Activated CD4-positive, CD25-positive, alpha-beta regulatory T cell treated with anti-CD3 and anti-CD28 coated beads, Interleukin-2, amount 50 U/mL, for 24 hours (primary cell): ENCODE measurements at places on chromosomes 1 and 21.

- ATAC-seq = no peak
These were observed 39.2 kb downstream of the ERO1B start for GRCh38 chr1:236242568-236242967.

DNA sequence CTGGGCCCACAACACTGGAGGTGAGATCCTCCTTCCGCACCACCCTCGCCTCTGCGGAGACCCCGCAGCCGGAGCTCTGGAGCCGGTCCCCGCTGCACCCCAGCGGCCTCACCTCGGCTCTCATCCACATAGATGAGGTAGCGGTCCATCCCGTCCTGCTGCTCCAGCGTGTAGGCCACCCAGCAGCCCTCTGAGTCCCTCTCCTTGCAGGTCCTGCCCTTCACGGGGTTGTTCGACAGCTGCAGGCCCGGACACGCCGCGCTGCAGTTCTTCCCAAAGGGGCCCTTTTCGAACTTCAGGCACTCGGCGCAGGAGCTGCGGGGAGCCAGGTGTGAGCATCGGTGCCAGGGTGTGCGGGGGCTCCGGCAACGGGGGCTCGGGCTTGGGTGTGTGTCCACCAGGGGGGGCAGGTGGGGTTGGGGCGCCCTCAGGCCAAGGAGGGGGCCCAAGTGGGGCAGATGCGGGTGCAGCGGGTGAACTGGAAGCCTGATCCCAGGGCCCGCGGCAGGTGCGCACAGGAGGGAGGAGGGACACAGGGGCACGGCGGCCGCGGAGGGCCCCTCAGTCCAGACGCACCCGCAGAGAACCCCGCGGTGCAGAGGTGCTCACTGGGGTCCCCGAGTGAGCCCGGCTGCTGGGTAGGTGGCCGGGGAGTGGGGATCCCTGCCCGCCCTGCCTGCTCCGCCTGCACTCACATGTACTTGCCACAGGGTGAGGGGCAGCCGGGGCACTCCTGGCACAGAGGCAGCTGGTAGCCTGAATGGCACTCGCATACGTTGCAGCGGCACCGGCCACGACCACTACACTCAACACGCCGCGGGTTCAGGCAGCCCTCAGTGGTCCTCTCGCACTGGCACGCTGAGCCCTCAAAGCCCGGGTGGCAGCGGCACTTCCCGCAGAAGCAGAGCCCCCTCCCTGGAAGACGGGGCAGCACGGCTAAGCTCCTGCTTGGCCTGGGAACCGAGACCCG, 15.4 kb upstream of the PTTG1IP start:
- no peak for ATAC-seq

DNA sequence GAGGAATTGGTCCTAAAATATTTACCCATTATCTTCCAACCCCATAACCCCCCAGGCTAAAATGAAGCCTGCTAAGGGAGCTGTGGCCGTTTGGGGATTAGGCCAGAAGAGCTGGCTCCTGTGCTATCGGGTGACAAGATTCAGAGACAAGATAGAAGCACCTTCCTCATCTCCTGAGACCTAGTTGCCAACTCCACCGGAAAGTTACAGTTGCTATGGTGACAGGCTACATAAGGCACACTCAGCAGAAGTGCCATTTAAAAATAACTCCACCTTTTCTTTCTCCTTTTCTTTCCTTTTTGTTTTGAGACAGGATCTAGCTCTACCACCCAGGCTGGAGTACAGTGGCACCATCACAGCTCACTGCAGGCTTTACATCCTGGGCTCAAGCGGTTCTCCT, 43.6 kb upstream of the ROR1 start:
- ATAC-seq = no peak

GRCh38 chr1:201370500-201370899, 7.0 kb downstream of the TNNT2 start:
- no peak for ATAC-seq

- ATAC-seq = no peak
These were observed 1.6 kb downstream of the RAB4A start for GRCh38 chr1:229272164-229273158.

- peak; percentile 57 for ATAC-seq
These were observed 65.4 kb downstream of the RUNX1 start for GRCh38 chr21:34983680-34984086.

DNA sequence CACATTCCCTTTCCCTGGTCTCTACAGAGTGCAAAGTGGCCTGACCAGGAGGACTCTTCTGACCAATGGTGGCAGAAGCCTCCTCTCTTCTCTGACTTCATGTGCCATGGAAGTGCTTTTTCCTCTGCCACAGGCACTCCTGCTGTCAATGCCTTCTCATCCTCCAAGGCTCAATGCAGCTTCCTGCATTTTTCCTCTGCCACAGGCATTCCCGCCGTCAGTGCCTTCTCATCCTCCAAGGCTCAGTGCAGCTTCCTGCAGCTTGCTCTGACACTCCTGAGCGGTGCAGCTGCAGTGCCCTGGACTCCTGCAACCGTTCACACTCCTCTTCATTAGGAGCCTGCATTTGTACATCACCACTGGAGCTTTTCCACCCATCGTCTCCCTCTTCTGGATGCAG, 4.7 kb upstream of the ADARB1 start:
- ATAC-seq = no peak

- peak; percentile 79 for ATAC-seq
These were observed 37.3 kb downstream of the PLEKHO1 start for GRCh38 chr1:150186789-150187559.

GRCh38 chr1:236699366-236699765, 13.1 kb downstream of the ACTN2 start:
- no peak for ATAC-seq

DNA sequence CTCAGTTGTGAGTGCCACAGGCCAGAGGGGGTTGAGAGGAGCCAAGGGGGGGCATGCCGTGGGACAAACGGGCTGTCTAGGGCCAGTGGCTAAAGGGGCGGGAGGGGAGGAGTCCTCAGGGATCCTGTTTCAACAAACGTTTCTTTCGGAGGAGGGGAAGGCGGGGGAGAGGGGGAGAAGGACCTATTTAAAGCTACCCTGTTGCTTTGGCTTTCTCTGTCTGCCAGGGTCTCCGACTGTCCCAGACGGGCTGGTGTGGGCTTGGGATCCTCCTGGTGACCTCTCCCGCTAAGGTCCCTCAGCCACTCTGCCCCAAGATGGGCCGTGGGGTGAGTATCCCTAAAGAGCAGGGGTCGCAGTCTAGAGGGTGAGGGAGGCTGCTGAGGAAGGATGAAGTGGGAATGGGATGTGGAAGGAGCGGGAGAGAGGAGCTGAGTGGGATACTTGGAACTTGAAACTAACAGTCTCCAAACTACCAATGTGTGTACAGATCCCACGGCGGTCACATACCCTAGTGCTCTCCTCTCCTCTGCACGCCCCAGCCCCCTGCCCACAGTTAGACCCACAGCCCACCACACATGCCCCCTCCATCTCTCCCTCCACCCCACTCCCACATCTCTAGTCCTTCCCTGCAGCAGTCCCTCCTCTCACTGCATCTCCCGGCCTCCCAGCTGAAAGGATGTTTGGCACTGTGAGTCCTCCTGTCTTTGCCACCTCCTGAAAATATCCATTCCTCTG, at the start of gene ATP1A2:
ATP1A2 (plus strand) TSS at position 215 of the 738 bp plus-strand sequence; CDS start at position 318, 103 bp downstream.
- ATAC-seq = no peak

DNA sequence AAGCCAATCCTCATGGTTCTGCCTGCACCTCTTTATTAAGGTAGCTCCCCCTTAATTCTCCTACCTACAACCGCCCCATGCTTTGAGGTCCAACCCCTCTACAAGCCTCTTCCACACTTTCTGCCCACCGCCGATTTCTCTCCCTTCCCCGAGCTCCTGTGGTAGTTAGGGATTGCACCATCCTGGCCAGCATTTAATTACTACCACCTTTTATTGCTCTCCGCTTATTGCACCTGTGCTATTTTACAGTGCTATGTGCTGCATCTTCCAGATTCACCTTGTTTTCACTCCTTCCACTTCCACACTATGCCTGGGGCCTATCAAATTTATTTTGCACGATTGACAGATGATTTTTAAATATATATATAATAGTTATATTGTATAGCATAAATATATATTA, 29.3 kb upstream of the DNAJC11 start:
- ATAC-seq = no peak
